ENCODE measurements at places on chromosomes 1 and 21.
A peak's percentile ranks its signal among the peaks of the same experiment; 100 is the strongest.

DNA sequence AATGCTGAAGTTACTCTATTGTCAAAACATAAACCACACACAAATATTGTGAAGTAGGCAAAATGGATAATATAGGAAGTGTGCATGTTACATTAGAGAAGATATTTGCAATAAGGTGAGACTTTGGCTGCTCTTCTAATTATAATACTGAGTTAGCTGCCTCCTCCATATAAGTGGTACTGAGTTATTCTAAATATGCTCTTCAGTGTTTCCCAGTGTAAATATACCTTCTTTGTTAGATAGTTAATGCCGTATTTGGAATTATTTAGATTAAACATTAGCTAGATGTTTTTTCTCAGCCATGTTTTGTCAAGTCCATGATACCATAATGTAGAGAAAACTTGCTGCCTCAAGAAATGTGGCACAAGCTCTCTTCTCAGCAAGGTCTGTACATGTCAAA lies 186.4 kb downstream of the PTPRC start:
- no peak for DNase-seq

DNA sequence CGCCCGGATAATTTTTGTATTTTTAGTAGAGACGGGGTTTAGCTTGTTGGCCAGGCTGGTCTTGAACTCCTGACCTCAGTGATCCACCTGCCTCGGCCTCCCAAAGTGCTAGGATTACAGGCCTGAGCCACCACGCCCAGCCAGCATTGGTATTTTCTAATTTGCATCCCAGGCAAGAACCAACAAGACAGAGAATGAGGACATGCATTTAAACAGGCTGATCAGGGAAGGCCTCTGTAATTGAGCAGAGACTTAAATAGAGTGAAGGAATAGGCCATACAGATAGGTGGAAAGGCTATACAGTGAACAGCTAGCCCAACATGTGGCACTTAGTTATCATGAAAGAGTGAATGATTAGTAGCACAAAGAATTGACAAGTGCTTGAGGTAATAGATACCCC lies 230.4 kb downstream of the SLC35F3 start:
- DNase-seq = no peak

- DNase-seq = no peak
Observed at GRCh38 chr1:152127673-152128072, 12.4 kb upstream of the TCHH start.

DNA sequence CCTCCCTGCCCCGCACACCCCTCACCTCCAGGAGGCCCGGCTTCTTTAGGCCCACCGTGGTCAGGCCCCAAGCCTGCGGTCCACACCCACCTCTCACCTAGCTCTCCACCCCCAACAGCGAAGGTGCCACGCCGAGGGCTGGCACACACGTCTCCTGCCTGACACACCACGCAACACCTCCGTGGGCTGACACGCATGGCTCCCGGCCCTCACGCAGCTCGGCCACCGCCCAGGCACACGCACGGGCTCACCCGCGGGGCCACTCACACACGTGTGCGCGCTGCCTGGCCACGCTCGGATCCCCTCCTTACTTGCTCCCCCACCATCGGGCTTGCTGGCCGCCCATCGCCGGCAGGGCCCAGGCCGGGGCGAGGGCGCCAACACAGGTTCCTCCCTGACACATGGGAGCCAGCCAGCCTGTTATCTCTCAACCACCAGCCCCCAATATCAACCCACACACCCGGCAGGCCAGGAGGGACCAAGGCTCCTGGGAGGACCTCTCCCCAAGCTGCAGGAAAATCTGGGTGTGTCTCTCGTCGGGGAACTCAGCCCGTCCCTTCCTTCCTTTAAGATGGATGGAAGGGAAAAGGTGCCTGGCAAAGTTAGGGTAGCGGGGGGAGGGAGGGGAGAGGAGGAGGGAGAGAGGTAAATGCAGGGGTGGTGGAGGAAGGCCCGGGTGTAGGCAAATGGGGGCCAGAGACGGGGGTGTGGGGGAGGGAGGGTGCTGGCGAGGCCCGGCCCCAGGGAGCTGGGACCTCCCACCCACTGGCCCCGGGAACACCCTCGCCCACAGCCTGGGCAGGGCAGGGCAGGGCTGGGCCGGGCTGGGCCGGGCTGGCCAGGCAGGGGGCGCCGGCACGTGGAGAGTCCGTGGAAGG lies 546 bp downstream of the ELOVL1 start:
- no peak for DNase-seq

- peak; percentile 62 for DNase-seq
Observed at GRCh38 chr1:19341201-19342061, 29.3 kb downstream of the SLC66A1 start.

GRCh38 chr1:61013189-61013945 lies 69.0 kb upstream of the NFIA start:
- no peak for DNase-seq

DNA sequence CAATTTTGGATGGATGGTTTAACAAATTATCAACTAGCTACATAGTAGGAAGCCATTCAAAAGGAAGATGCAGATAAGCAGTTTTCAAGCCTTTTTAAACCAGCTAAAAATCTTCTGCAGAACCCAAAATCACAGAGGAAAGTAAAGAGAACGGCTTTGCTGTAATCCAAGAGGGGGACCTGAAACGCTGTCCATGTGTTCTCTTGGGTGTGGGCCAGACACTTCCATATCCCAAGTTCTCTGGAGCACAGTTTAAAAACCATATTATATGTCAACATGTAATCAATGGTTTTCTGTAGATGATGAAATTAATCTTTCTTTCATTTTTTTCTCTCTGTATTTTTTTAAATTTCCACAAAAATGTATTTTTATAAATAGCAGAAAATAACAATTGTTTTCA lies 90.5 kb downstream of the SELENOF start:
- DNase-seq = no peak

DNA sequence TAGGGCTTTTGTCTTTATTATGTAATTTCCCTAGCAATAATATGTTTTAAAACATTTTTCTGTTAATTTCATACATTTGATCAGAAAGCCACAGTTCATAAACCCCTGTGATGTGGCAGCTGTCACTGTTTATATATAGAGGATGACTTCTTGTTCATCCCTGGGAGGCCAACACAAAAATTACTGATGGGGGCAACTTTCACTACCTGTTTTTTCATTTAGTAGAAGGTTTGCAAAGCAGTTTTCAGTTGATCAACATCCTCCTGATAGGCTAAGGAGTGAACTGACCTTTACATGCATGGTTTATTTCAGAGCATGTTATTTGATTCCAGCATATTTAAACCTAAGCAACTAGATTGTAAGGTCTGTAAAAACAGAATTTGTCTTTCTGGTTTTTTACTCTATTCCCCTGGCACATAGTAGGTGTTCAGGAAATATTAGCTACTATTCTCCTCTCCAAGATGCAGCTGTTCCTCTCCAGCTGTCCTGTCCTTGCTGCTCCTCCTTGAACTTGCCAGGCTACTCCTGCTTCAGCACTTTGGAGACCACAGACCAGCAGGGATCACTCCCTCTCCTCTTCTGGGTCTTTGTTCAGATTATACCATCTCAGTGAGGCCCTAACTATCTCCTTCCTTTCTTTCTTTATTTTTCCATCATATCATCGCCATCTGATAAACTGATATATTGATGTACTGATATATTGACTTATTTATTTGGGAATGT lies 54.7 kb downstream of the ROR1 start:
- DNase-seq = no peak

DNA sequence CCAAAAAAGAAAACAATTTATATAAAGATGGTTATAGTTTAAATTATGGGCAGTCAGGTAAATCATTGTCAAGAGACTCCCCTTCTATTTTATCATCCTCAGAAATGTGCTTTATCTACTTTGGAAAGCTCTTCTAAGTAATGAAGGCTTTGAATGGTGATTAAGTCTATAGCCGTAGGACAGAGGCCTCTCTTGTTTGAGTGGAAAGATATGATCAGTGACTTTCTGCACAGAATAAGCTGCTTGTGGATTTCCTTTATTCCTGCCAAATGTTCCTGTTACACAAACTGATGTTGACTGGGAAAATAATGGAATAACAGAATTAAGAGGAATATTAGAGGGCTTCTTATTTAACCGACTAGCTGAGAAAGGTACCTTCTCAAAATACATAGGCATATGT lies 174.6 kb upstream of the IVNS1ABP start:
- no peak for DNase-seq

- DNase-seq = peak; percentile 92
Observed at GRCh38 chr1:221100611-221101010, 221.4 kb downstream of the HLX start.

- DNase-seq = no peak
Observed at GRCh38 chr1:205108464-205108863, 13.3 kb downstream of the RBBP5 start.

DNA sequence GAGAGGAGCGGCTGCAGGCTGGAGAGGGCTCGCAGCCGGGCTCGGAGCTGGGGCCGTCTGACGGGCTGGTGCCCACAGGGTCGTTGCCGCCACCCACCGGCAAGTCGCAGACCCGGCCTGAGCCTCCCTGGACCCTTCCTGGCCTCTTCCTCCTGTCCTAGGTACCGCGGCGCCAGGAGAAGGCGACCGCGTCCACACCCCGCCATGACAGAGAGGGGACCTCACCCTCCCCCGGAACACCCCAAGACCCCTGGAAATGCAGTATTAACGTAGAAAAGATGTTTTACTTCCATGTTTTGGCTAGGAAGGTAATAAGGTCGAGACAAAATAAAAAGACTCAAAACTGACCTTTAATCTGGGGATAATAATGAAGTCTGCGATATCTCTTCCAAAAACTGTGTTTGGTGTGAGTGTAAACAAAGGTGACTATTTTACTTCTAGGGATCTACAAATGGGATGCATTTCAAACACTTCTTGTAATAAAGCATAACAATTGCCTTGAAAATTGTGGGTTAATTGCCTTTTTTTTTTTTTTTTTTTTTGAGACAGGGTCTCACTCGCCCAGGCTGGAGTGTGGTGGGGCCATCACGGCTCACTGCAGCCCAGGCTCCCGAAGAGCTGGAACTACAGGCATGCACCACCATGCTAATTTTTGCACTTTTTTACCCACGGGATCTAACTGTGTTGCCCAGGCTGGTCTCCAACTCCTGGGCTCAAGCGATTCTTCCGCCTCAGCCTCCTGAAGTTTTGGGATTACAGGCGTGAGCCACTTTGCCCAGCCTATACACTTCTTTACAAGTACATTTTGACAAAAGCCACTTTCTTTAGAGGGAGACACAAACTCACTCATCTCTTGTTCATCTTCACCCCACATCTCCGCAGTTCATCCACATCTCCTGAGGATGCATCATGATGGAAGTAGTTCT lies 838 bp upstream of the RSRP1 start:
- no peak for DNase-seq

- no peak for DNase-seq
Observed at GRCh38 chr1:84257617-84258016, 43.9 kb upstream of the SAMD13 start.

- DNase-seq = peak; percentile 85
Observed at GRCh38 chr1:111776391-111776790, 20.7 kb downstream of the DDX20 start.

GRCh38 chr21:31190516-31190915 lies 152.2 kb upstream of the KRTAP19-8 start:
- no peak for DNase-seq

GRCh38 chr1:113191579-113192076 lies 118.6 kb downstream of the LRIG2 start:
- DNase-seq = no peak

GRCh38 chr1:14362331-14362730 lies 236.2 kb upstream of the KAZN start:
- DNase-seq = no peak

- DNase-seq = no peak
Observed at GRCh38 chr1:61427510-61427909, 297.4 kb downstream of the TM2D1 start.

GRCh38 chr1:118334506-118334905 lies 149.5 kb upstream of the SPAG17 start:
- no peak for DNase-seq

GRCh38 chr1:215416497-215416896 lies 150.6 kb upstream of the KCTD3 start:
- peak; percentile 43 for DNase-seq

GRCh38 chr1:9039761-9040658 lies 13.8 kb upstream of the SLC2A7 start:
- no peak for DNase-seq

Measured in fibroblast of upper back skin (primary cell).